ENCODE measurements at places on chromosomes 3 and 15.

DNA sequence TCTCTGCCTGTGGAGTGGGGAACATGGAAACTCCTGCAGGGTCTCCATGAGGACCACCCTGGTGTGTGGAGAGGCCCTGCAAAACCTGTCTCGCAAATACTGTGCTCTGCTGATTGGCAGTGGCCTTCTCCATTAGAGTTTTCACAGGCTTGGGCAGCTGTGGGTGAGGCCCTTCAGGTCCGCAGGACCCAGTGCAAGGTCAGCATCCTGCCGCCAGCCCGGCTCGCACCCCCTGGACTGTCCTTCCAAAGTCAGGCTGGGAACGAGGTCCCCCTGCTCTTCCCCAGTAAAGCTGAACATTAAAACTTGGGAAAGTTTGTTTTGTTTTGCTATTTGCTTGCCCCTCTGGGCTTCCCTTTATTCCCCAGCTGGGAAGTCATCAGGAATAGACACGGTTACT, 85.0 kb upstream of the PLXNA1 start:
- DNase-seq, result no peak

DNA sequence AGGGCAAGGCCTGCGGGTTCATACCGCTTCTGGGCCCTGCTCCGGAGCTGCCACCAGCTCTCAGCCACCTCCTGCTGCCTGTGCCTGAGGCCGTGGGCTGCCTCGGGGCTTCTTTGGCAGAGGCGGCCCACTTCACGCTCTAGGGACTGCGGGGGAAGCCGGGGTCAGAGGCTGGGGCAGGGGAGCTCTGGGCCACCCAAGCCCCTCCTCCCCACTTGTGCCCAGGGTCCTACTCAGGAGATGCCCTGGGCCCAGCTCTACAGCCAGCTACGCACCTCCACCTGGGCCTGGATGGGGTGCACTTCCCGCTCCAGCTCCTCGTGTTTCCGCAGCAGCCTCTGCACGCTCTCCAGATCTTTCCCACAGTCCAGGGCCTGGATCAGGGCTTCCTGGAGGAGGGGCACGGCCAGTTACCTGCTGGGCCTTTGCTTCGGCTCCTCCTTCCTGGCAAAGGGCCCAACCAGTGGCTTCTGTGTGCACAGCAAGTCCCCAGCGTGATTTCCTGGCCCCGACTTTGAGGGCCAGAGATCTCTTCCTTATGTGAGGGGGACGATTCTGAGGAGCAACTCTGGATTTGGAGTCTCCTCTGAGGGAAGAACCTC, 24.0 kb downstream of the PLA2G4B start:
- DNase-seq, result no peak

DNA sequence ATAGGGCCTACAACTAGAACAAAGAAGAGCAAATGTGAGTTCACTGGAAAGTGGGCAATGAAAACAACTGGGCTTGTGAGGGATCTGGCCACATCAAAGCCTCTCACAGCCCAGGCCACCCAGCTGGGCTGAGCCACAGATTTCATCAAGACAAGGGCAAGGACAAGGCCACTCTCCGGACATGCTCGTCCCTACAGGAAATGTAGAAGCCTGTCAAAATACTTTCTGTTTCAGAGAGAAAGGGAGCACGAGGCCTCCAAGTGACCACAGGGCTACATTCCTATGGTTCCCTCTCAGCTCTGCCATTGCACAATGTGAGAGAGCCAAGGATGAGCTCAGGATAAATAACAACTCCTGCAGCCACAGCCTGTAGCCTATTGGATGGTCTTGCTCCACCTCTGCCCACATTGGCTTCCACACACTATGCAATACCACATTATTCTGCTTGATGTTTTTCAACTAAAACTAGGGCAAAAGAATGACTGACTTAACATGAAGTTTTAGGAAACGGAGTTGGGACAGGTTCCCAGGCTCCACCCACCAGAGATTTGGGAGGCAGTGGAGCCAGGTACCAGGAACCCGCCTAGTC, 12.1 kb downstream of the TBC1D2B start:
- DNase-seq, result peak; percentile 82

DNA sequence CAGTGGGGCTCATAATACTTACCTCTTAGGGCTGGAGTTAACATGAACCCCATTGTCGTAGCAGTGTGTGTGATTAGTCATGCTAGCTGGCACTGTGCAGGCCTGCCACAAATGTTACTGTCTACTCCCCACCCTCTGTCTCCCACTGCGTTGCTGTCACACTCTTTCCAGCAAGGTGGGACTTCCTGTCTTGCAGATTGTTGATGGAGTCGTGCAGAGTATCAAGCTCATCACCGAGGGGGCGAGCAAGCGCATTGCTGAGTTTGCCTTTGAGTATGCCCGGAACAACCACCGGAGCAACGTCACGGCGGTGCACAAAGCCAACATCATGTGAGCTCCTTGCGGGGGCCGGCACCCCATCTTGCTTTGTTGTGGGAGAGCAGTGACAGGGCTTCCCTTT, 12.9 kb downstream of the IDH3A start:
- DNase-seq, result no peak

- DNase-seq, result no peak
These were observed 201.5 kb downstream of the ZMAT3 start for GRCh38 chr3:178870085-178870484.

DNA sequence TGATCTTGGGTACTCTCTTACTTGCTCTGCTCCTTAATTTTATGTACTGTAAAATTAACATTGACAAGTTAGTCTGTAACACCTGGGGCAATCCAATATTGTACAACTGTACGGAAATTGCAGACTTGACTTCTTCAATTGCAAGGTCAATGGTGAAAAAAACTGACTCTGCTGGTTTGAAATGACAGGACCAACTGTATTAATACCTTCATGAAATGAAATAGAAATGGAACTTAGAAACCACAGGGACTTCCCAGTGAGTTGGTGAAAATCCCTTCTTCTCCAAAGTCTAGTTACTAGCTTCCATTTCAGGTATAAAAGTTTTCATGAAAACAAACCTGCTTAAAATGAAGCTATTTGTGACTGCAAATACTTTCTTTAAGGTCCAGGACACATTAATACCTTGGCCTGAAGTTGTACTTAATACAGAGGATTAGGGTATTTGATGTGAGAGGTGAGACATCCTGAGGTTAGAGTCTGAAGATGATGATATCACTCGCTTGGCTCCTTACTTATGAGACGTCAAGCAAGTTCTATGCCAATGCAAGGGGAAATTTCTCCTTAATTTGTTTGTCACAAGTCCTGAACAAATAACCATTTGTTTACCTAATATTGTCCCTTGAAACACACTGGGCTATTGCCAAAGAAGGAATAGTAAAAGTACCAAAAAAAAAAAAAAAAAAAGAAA, 226.2 kb upstream of the TP63 start:
- DNase-seq, result no peak

DNA sequence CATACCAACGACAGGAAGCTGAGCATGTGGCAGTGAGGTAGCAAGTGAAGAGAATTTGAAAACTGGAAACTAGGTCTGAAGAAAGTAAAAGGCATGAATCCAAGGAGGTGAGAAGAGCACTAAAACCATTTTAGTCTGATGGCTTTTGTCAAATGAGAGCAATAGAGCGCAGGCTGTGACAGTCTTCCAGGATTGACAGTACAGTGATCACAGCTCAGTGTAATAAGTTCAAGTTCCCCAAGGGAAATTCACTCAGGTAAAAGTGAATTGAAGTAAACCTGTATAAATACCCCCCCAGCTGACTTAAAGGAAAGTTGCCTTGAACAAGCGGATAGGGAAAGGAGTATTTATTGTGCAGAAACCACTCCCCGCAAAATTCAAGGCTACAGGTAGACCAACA, 224.2 kb upstream of the CRBN start:
- DNase-seq, result no peak

- DNase-seq, result no peak
These were observed 695.8 kb downstream of the TUSC7 start for GRCh38 chr3:117405359-117405758.

DNA sequence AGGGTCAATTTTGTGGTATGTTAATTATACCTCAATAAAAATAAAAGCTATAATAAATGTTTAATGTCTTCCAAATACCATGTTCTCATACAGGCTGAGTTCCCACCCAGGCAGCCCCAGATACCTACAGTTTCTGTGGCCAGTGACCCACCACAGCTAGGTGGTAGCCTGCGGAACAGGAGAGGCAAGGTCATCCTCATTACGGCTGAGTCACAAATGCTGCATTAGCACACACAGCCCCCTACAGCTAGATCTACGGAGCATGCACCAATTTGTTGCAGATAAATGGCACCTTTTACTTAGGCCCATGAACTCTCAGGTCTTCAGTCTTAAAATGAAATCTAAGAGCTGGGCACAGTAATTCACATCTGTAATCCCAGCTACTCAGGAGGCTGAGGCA, 5.1 kb downstream of the SPATA12 start:
- no peak for DNase-seq
